ENCODE measurements at places on chromosomes 5 and 9.

DNA sequence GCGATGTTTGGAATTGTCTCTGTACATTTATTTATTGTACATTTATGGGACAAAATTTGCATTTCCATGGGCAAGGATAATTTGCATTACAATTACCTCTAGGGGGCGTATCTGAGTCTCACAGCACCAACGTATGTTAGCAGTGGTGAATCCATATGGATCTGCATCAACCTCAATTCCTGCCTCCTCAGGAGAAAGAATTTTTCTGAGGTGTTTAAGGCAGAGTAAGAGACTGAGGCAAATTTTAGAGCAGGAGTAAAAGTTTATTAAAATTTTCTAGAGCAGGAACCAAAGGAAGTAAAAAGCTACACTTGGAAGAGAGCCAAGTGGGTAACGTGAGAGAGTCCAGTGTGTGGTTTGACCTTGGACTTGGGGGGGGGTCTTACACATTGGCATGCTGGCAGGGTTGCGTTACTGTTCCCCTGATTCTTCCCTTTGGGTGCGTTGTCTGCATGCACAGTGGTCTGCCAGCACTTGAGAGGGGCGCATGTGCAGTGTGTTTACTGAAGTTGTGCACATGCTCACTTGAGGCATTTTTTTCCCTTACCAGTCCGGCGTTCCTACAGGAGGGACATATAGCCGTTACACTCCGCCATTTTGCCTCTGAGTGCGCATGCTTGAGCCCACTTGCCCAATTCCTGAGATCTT is 21.0 kb upstream of the RAB14 start:
- DNase-seq: no peak

GRCh38 chr5:14256756-14257393 is 113.7 kb downstream of the TRIO start:
- no peak for DNase-seq

GRCh38 chr9:14573319-14573718 is 119.9 kb downstream of the ZDHHC21 start:
- no peak for DNase-seq

DNA sequence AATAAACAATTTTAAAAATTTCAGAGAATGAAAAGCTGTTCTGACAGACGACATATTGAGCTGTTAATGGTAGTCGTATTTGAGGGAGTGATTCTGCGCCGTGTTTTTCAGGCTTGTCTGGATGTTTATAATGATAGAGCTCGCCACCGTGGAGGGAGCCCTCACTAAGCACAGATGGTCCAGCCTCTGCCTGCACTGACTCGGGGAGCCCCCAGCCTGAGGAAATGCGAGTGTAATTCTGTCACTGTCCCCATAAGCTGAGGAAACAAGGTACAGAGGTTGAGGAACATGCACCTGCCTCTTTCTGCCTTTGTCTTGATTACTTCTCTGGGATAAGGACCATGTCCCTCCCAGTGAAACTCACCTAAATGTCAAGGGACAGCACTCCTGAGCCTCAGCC is 7.4 kb upstream of the DBH start:
- DNase-seq: no peak

Measured in AG04450 (cell line).